Thymus (tissue), 14 donors: ENCODE measurements at places on chromosomes 12 and 14. TPM values are rescaled to one million over a fixed set of nuclear protein-coding genes. Genes with fewer than 3 reads are reported as not detected.

The GALNT9 gene
- total RNA-seq: 1.5 TPM

- DNase-seq: no peak
These were observed 5.0 kb upstream of the RAB3IP start for GRCh38 chr12:69733638-69734037.

- DNase-seq: no peak
These were observed 132.1 kb downstream of the SLC5A8 start for GRCh38 chr12:101077791-101078528.

DNA sequence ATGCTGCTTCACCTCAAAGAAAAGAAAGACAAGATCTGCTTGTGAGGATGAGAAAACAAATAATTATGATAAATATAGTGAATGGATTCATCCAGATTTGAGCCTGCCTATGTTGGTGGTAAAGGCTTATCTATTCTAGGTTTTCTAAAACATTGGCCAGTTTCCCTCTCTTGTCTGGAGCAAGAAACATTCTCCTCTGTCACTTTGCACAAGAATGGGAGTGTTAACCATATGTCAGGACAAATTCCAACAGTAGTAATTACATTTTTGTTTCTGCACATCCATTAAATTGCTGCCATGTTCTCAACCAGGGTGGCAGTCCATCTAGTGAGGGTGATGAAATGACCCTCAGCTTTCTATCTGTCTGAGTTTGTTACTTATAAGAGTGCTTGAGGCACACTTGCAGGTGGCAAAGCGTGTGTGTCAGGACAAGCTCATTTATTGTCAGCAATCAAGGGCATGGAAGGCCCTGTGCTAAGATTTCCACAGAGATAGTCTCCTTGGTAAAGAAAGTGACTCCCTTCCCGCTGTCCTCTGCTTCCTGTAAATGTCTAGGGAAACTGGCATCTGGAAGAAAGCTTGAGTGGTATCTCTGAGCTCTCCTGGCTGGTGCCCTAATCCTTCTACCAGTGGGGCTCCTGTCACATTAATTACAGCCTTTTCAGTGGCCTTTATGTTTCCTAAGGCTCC, 502.1 kb upstream of the FLRT2 start:
- no peak for DNase-seq

DNA sequence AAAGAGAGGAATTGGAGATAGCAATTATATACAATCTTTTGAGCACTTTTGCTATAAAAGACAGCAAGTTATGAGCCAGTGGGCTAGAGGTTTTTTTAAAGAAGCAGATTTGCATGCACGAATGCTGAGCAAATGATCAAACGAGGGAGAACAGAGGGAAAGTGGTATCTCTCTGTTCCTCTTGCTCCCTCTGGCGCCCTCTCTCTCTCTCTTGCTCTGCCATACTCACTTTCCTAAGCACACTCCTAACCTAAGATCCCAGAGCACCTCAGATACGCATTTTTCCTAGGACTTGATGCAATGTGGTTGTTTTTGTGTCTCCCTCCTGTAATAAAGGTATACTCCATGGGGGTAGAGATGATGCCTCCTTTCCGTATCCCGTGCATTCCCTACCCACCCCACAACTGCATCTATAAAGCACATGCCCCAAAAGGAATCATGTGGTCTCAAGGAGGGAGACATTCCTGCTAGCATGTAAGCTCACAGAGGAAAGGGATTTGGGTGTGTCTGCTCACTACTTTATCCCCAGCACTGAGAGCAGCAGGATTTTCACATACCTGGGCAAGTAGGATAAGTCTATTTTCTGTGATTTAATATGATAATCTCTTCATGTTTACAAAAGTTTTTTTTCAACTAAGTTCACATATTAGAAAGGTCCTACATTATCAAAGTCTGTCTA, 270.2 kb downstream of the SSPN start:
- DNase-seq: no peak

- no peak for DNase-seq
These were observed 84.4 kb upstream of the ETV6 start for GRCh38 chr12:11564984-11565651.

GRCh38 chr14:102940729-102941362, 18.4 kb downstream of the AMN start:
- no peak for DNase-seq

GRCh38 chr12:111773801-111774551, 7.2 kb downstream of the ALDH2 start:
- DNase-seq: peak; percentile 42

DNA sequence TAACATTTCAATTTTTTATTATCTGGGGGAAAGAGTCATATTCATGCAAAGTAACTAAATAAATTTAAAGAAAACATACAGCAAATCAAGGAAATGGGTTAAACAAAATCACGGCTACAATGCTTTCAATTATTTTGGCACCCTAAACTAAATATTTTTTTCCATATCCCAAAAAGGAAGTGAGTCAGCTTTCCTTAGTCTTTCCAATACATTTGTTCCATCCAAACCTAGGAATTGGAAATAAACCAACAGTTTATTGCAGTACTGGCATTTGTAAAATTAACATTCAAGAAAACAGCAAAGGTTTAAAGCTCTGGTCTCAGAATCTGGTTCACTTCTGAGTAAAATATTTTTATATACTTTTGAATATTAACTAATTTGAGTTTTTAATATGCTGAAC, 89.2 kb downstream of the BCL2L14 start:
- no peak for DNase-seq

The TMEM229B gene
- 13.7 TPM for total RNA-seq

- DNase-seq: peak; percentile 35
These were observed 522 bp downstream of the R3HDM2 start for GRCh38 chr12:57430112-57430930.

The TTC9 gene
- total RNA-seq: 1.8 TPM

- DNase-seq: peak; percentile 53
These were observed 48.5 kb upstream of the CSRP2 start for GRCh38 chr12:76927170-76927784.

The CLEC4C gene
- total RNA-seq: 1.4 TPM

DNA sequence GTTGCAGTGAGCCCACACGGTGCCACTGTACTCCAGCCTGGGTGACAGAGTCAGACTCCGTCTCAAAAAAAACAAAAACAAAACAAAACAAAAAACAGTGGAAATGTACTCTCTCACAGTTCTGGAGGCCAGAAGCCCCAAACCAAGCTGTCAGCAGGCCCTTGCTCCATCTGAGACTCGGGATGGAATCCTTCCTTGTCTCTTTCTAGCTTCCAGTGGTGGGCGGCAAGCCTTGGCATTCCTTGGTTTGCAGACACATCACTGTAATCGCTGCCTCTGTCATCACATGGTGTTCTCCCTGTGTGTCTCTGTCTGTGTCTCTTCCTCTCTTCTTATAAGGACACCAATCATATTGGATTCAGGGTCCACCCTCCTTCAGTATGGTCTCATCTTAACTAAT, 6.4 kb downstream of the TNS2 start:
- no peak for DNase-seq

The SLC17A8 gene
- 3.0 TPM for total RNA-seq

- no peak for DNase-seq
These were observed 903 bp downstream of the PARPBP start for GRCh38 chr12:102120886-102121285.

DNA sequence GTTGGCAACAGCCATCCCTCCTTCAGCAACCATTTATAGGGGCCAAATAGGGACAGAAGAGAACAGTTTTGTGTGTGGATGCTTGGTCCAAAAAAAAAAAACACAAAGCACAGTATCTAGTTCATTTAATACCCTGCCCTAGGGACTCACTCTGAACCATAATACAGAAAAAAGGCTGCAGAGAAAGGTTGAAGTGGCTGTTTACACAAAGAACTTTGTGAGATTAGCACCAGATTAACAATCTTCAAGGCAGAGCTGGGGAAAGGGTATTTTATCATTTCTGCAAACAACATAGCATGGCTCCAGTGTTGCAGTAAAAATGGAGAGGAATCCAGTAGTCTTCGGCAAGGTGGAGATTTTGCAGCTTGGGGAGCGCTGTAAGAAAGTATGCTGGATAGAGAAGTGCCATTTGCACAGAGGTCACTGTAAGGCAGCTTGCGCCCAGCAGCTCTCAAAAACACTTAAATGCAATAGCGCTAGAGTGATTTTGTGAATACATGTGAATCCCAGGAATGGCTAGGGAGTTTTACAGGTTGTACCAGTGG, 124.2 kb upstream of the PLEKHA5 start:
- no peak for DNase-seq

GRCh38 chr14:73289308-73289707, 52.0 kb downstream of the PAPLN start:
- no peak for DNase-seq

The SLCO1B1 gene
- total RNA-seq: not detected

The RPL10L gene
- not detected for total RNA-seq

DNA sequence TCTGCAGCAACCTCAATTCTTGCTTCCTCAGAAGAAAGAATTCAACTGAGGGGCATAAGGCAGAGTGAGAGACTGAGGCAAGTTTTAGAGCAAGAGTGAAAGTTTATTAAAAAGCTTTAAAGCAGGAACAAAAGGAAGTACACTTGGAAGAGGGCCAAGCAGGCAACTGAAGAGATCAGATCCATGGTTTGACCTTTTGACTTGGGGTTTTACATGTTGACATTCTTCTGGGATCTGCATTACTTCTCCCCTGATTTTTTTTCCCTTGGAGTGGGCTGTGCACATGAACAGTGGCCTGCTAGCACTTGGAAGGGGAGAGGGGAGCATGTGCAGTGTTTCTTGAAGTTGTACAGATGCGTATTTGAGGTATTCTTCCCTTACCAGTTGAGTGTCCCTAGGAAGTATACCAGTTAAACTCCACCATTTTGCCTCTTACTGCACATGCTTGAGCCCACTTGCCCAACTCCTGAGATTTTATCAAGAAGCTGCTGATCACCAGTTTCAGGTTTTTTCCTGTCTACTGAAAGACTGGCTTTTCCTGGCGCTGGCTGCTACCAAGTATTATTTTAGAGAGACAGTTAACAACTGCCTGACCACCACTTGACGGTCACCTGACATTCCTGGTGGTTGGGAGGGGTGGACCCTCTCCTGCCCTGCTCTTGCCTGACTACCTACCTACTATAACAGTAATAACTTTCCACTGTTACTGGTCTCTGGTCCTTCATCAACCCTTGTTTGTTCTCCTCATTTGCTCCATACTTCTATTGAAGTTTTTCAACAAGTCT, 26.0 kb upstream of the TMTC2 start:
- no peak for DNase-seq

The CAPZA3 gene
- not detected for total RNA-seq
